ENCODE measurements at places on chromosomes 3 and 15. TPM values are rescaled to one million over a fixed set of nuclear protein-coding genes. Genes with fewer than 3 reads are reported as not detected.

The SLC35G2 gene
- total RNA-seq: 12.2 TPM

The SLC12A1 gene
- total RNA-seq: not detected

The EIF3J gene
- 33.9 TPM for total RNA-seq

The ST8SIA2 gene
- total RNA-seq: not detected

The SMCO1 gene
- not detected for total RNA-seq

The TMEM212 gene
- total RNA-seq: not detected

The PKM gene
- 934 TPM for total RNA-seq

The FAM107A gene
- 1.2 TPM for total RNA-seq

The RTP4 gene
- 3.0 TPM for total RNA-seq

The PROK2 gene
- not detected for total RNA-seq

The PTPN9 gene
- 14.5 TPM for total RNA-seq

All from cardiac ventricle fibroblast (primary cell).